Ecto neural progenitor cell (in vitro differentiated cells): ENCODE measurements at places on chromosomes 7 and 10.

DNA sequence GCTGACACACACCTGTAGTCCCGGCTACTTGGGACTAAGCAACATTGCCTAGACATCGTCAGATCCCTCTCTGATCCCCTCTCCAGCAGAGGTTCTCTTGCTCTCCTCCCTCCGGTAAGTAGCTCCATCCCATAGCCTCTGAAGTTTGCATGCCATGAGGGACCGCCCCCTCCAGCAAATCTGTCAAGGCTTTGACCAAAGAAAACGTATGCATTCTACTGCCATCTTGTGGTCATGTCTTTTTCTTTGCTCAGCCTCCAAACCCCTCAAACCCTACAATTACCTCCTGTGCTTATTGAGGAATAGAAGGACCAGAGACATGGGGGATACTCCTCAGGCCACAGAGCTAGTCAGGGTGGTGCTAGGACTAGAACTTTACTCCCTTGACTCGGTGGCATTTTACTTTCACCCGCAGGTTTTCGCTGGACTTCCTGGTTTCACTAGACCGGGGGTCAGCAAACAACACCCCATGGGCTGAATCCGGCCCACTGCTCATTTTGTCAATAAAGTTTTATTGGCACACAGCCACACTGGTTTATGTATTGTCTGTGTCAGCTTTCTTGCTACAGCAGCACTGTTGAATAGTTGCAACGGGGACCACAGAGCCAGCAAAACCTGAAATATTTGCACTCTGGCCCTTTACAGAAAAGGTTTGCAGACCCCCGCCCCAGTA lies 202.6 kb upstream of the FOXK1 start:
- DNase-seq: peak; percentile 69

- no peak for DNase-seq
These were observed 240.6 kb upstream of the KIAA1217 start for GRCh38 chr10:23968301-23968700.

DNA sequence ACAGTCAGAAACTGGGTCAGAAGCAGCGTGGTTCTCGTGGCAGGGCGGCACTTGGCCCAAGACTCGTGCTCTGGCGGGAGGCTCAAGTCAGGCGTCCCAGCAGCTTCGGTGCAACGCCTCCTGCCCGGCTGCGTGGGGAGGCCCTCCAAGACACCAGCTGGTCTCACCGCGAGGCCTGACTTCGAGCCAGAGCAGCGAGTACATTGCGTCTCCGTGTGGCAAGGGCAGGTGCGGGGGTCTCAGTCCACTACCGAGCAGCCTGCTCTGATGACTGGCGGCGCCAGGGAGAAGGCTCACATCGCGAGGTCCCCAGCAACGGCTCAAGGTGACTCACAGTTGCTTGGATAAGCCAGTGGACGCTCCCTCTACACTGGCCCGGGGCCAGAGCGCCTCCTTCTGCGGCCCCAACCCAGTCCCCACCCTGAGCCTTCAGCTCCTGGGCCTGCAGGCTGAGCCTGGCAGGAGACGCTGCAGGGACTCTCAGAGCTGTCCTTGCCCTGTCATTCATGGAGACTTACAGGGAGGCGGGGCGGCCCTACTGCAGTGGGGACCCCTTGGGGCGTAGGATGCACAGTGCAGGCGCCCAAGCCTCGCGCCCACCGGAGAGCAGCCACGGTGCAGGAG lies 41.9 kb upstream of the PRKAR1B start:
- no peak for DNase-seq

GRCh38 chr10:42690449-42691360 lies 52.3 kb upstream of the ZNF33B start:
- DNase-seq: no peak

DNA sequence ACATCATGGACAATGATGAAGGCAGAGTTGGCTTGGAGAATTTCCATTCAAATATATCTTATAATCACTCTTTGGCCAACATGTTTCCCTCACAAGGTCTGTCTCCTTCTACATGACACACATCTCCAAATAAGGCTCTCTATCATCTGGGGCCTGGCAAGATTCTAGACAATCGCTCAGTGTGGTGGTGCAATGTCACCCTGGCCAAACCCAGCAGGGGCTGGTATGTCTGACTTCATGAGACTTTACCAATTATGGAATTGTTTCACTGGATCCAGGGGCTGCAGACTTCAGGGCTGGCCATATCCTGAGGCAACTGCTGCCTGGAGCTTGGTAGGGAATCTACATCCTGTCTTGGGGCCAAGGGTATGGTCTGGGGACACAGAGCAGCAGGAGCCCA lies 319.0 kb downstream of the PLXNA4 start:
- no peak for DNase-seq

- peak; percentile 83 for DNase-seq
These were observed 1.0 kb upstream of the EPHB6 start for GRCh38 chr7:142853739-142854371.

DNA sequence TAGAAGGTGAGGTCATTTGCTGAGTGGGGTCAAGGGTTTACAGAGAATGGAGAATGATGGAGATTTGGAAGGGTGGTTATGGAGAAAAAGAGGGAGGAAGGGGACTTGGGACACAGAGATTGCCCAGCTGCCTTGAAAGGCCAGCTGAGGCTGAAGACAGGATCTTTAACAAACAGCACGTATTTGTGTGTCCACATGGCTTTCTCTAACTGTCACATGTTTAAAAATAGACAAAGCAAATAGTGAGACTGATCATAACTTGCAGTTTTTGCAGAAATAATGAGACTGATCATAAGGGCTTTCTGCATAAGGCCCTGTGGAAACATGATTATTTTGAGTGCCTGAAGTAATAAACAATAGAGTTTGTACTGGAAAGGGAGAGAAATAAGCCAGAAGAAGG lies 212.7 kb downstream of the HDAC9 start:
- no peak for DNase-seq

DNA sequence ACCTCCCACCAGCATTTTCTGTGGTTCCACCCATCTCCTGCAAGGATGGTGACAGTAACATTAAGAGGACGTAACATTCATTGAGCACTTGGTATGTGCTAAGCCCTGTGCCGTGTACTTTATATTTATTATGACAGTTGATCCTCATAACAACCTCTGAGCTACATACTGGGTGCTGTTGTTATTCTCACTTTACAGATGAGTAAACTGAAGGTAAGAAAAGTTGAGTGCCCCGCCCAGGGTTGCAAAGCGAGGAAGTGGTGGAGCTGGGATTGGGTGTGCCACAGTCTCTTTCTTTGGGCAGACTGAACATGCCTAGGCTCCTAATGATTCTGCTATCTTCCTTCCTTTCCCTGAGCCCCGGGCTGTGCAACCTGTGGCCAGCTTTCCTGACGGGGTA lies 107.4 kb downstream of the SH3PXD2A start:
- DNase-seq: no peak
